ENCODE measurements at places on chromosomes 5 and 9.

- DNase-seq, result no peak
Measured at GRCh38 chr9:112809351-112809848, 58.8 kb downstream of the SNX30 start.

DNA sequence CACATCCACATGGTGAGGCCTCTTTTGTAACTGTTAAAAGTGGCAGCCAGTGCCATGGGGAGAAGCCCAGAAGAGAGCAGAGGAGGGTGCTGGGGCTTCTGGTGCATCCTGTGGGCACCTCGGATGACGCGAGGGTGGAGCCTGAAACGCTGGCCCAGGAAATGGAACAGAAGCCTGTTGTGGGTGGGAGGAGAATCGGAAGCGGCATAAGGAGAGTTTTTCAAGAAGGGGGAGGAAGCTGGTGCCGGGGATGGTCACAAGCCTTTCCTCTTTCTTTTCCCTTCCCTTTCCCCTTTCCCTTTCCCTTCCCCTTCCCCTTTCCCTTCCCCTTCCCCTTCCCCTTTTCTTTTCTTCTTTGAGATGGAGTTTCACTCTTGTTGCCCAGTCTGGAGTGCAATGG, 12.9 kb downstream of the ANKRD33B start:
- no peak for DNase-seq

GRCh38 chr9:16105168-16106020, 552.6 kb downstream of the CCDC171 start:
- DNase-seq, result no peak

GRCh38 chr9:75911390-75911789, 20.9 kb downstream of the PCSK5 start:
- DNase-seq, result no peak

- no peak for DNase-seq
Measured at GRCh38 chr5:90408571-90409317, 812 bp downstream of the CETN3 start.

DNA sequence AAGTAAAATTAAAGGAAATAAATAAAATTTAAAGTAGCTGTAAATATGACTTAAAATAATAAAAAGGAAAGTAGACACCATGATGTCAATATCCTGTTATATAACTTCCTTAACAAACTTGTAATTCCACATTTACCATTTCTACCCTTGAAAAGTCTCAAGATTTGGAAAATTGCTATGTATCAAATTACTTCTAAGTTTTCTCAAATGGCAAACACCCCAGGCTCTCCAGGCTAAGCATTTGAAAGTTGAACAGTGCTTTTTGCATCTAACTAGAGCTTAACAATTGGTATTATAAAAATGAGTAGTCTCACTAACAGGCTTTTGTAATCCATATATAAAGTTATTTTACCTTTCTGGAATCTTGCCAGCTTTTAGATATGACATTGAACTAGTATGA, 41.5 kb upstream of the MACIR start:
- no peak for DNase-seq

GRCh38 chr9:120730654-120731514, 16.6 kb upstream of the MEGF9 start:
- no peak for DNase-seq

GRCh38 chr5:42784132-42784531, 27.5 kb downstream of the CCDC152 start:
- no peak for DNase-seq

- no peak for DNase-seq
Measured at GRCh38 chr9:100063185-100063584, 35.6 kb downstream of the ERP44 start.

- DNase-seq, result no peak
Measured at GRCh38 chr5:98309785-98310598, 463.5 kb upstream of the RGMB start.

- DNase-seq, result no peak
Measured at GRCh38 chr5:132499440-132500243, 9.1 kb upstream of the IRF1 start.

Measured in cardiac septum (tissue), 1 donor.